ENCODE measurements at places on chromosomes 6 and 20.

GRCh38 chr6:158754738-158755137 lies 64.4 kb downstream of the EZR start:
- no peak for DNase-seq

GRCh38 chr6:38476141-38476540 lies 163.6 kb downstream of the BTBD9 start:
- no peak for DNase-seq

DNA sequence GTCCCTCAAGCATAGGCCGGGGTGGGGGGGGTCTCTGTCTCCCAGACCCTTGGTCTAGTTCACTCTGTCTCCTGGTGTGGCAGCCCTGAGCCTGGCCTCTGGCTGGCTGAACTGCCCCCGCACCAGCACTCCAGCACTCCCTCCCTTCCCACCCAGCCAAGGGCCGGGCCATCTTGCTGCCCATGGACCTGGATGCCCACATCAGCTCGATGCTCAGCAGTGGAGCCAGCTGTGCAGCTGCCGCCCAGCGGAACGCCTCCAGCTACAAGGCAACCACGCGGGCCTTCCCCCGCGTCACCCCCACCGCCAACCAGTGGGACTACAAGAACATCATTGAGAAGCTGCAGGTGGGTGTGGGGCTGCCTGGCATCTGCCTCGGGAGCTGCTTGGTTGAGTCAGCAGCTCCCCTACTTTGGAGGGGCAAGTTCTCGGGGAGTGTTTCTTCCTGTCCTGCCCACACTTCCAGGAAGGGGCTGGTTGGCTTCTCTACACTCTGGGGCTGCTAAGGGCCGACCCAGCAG lies 28.4 kb downstream of the UQCC2 start:
- DNase-seq = peak; percentile 81

DNA sequence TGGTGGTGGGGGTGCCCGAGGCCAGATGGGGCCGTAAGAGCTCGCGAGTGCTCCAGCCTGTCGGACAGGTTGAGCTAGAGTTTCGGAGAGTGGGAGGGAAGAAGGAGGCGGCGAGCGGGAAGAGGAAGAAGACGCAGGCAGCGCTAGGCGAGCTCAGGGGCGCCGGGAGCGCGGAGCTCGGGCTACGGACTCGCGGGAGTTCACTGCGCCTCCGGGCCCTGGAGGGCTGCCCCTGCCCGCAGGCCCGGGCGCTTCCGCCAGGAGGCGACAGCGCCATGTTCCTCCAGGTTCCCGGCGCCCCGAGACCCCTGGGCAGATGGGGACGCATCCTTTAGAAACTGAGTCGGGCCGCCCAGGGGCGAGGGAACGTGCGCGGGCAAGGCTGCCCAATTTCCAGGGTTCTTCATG lies 984 bp downstream of the TFAP2C start:
- no peak for DNase-seq

DNA sequence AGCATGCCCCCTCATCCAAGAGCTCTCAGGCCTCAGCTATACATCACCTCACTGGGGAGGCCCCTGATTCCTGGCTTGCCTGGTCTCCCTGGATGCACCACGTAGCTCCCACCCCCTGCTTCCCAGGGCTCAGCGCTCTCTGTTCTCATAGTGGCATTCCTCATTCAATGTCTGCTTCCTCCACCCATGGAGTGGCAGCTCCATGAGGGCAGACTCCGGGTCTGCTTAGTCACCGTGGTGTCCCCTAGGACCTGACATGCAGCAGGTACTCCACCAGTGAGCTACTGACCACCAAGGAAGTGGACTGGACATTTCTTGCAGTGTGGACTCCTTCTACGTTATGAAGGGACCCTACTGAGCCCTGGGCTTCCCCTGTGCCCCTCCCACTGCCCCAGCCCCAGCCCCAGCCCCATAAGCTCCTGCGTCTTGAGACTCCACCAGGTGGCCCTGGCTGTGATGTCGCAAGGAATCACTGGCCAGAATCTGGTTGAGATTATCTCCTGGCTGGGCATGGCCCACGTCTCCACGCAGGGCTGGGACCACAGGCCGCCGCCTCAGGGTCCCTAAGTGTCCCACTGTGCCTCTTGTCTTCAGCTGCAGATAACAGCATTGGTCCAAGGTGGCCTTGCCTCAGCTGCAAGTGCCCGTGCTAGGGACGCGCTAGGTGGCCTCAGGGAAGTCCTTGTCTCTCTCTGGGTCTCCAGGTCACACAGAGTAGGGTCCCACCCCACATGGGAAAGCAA lies 26.7 kb downstream of the CEBPB start:
- no peak for DNase-seq

GRCh38 chr6:1190366-1190765 lies 121.5 kb upstream of the FOXQ1 start:
- DNase-seq = no peak

DNA sequence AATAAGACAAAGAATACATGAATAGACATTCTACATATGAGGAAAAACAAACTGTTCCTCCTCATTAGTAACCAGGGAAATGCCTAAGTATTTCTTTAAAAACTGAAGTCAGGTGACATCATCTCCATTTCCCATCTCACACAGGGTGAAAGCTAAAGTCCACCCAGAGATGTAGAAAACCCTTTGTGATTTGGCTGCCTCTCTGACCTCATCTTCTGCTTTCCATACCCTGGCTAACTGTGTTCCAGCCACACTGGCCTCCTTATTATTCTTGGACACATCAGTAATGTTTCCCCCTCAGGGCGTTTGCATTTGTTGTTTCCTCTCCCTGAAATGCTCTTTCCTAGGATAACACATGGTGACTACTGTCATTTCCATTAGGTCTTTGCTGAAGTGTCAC lies 40.4 kb downstream of the ESF1 start:
- DNase-seq = no peak

- no peak for DNase-seq
These were observed 12.1 kb downstream of the TFAP2A start for GRCh38 chr6:10402648-10403311.

GRCh38 chr6:100236389-100236788 lies 228.3 kb downstream of the SIM1 start:
- DNase-seq = no peak

- DNase-seq = no peak
These were observed 135.6 kb upstream of the SLC22A23 start for GRCh38 chr6:3592371-3592941.

GRCh38 chr6:43368259-43369160 lies 937 bp downstream of the ZNF318 start:
- peak; percentile 47 for DNase-seq

- DNase-seq = no peak
These were observed 138.4 kb upstream of the BTN3A2 start for GRCh38 chr6:26226579-26226967.

DNA sequence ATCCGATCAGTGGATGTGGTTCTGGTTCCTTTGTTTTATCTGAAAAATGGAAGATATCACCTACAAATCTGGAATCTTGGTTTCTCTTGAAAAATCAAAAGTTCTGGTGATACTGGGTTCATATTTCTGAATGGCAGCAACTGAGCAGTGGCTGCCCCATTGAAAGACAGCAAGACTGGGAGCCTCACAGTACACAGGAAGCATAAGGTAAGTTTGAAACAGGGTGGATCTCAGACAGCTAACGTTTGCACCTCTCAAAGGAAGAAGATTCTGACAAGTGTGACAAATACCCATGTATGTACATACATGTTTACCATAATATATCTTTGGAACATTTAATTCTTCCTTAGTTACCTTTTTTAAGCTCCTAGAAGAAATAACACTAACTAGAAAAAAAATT lies at the start of gene SAMD3:
SAMD3 (minus strand) TSS at position 177 of the 400 bp plus-strand sequence. CDS start 7,678 bp downstream, outside the sequence.
- no peak for DNase-seq

DNA sequence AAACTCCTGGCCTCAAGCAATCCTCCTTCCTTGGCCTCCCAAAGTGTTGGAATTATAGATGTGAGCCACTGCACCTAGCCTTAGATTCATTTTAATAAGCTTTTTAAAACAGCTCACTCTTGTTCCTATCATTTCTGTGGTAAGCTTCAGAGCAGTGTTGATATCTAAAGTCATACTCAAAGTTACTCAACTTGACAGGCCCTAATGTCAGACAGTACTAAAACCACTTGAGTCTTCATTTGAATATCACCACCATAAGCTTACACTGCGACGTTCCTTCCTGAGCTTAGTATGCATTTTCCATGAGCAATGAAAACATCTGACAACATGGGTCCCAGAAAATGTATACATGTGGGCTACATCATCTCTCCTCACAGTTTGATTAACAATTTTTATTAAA lies 6.0 kb downstream of the FUCA2 start:
- DNase-seq = no peak

- no peak for DNase-seq
These were observed 176.6 kb downstream of the ZDHHC14 start for GRCh38 chr6:157557559-157557958.

GRCh38 chr6:159278626-159279025 lies 109.4 kb downstream of the FNDC1 start:
- no peak for DNase-seq

DNA sequence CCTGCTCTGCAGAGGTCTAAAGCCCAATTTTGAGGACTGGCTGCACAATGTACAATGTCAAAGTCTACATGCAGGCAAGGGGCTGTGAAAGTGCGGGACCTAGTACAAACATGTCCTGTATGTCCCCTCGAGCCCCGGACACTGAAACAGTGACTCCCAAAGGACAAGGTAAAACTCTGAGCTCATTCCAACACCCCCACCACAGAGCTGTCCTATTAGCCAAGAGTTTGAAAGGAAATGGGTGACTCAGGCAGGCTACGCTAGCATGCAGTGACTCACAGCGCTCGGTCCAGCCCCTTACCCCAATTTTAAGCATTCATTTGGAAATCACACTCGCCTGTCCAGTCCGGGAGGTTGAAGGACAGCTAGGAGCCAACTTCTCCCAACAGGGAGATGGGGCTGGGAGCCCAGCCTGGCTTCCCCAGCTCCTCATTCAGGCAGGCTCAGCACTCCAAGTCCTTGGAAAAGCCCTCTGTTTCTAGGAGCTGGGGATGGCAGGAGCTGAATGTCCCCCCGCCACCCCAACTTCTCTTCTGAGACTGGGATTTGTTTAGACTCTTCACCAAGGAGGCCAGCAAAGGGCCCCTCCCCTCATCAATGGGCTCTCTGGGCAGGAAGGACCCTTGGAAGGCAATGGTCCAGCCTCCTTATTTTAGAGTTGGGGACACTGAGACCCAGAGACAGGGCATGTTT lies 3.9 kb downstream of the SDC4 start:
- no peak for DNase-seq

- DNase-seq = no peak
These were observed 63.5 kb downstream of the VTA1 start for GRCh38 chr6:142210606-142211005.

- DNase-seq = no peak
These were observed 100.1 kb downstream of the TNFRSF21 start for GRCh38 chr6:47209632-47210031.

GRCh38 chr20:13718171-13718570 lies 66.5 kb downstream of the ESF1 start:
- no peak for DNase-seq

- no peak for DNase-seq
These were observed 1.4 kb upstream of the EEF1E1 start for GRCh38 chr6:8103726-8104125.

DNA sequence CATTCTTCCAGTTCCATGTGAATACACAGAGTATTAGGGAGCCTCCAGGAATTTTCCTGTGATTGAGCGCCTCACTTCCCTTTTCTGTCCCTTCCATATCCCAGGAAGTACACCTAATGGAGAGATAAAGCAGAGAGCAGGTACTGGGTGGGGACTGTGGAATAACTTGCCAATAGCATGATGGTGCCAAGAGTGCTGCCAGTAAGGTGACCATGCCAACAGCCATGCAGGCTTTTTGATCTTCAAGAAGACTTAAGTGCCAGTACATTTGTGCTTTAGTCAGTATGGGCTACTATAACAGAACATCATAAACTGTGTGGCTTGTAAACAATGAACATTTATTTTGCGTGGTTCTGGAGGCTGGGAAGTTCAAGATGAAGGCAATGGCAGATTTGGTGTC lies 160.2 kb upstream of the RIMS1 start:
- DNase-seq = no peak

DNA sequence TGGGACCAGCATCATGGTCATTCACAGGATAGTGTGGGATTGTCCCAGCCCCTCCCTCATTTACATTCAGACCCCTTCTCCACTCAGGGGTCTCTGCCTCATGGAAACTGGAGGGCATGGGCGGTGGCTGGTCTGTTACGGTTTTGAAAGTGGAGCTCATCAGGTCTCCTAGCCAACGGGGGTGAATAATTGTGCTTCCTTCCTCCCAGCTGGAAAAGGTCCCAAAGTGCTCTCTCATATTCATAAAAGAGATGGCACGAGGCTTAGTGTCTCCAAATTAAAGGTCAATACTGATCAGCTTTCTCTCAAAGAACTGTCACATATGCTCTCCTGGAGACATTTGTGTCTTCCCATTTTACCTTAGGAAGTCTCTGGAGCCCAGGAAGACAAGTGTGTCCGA lies 19.9 kb downstream of the JARID2 start:
- DNase-seq = no peak

GRCh38 chr6:16273256-16273655 lies 34.9 kb downstream of the GMPR start:
- DNase-seq = no peak

DNA sequence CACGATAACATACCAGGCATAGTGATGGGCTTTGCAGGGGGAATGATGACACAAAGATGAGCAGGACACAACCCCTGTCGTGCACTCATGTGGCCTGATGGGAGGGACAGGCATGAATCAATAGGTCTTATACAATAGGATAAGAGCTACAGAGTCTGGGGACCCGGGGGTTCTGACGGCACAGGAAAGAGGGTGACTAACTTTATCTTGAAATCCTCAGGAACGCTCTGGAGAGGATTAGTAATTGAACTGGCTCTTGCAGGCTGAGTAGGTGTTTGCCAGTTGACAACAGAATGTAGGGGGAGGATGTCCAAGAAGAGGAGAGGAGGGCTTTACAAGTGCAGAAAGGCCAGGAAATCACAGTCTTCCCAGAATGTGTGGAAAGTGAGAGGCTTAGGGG lies 219.9 kb upstream of the ECI2 start:
- DNase-seq = no peak

- no peak for DNase-seq
These were observed 8.6 kb downstream of the CDC40 start for GRCh38 chr6:110188791-110189190.

GRCh38 chr6:31163922-31164321 lies 5.5 kb downstream of the TCF19 start:
- no peak for DNase-seq

DNA sequence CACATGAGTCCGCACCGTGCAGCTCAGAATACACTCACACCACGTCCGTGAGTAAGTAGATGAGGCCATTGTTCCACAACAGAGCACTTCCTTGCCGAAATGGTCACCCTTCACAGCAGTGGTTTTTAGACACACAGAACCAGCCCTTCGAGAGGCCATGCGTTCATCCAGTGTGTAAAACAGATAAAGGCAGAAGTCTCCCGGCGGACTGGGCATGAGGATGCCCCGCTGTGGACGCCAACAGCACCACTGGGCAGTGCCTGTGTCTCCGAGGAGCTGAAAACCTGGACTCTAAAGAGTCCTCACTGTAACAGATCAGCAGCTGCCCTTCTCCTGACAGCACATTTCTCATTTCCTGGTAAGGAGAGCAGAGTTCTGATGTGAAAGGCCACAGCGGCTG lies 75.2 kb downstream of the WDR27 start:
- no peak for DNase-seq

- DNase-seq = no peak
These were observed 11.6 kb downstream of the PTPRT start for GRCh38 chr20:43178080-43178479.

GRCh38 chr6:149208134-149208601 lies 109.3 kb upstream of the TAB2 start:
- no peak for DNase-seq
